ENCODE measurements at places on chromosomes 7 and 10. TPM values are rescaled to one million over a fixed set of nuclear protein-coding genes. Genes with fewer than 3 reads are reported as not detected.

DNA sequence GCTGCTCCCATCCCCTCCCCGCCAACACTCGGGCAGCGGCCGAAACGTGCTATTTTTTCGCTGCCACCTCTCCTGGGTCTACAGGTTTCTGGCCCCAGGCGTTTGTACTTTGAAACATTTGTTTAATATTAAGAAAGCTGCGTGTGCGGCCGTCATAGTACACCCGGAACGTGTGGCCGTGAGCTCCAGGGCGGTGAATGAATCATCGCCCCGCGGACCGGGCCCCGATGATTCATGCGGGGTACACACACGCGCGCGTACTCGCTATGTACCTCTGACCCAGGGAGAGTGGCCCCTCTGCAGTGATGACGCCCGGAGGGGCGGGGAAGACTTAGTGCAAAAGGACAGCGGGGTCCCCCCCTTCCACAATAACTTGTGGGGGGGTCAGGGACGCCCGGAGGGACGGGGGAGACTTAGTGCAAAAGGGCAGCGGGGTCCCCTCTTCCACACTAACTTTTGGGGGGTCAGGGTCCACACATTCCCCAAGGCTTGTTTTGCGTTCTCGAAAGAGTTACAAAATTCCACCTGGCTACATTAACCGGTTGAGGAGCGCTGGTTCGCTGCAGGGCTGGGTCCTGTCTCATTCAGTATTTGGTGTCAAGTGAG is 56.5 kb upstream of the PCGF5 start:
- H3K4me3 ChIP-seq: peak overlapping the region; percentile 81
- DNase-seq: peak; percentile 70
- H3K27me3 ChIP-seq: peaks cover 82% of the 10 kb centered on the region
- H3K4me1 ChIP-seq: peaks cover 6% of the 10 kb centered on the region
- no peaks in the 10 kb centered on the region for H3K36me3 ChIP-seq
- H3K27ac ChIP-seq: no peak overlapping the region

DNA sequence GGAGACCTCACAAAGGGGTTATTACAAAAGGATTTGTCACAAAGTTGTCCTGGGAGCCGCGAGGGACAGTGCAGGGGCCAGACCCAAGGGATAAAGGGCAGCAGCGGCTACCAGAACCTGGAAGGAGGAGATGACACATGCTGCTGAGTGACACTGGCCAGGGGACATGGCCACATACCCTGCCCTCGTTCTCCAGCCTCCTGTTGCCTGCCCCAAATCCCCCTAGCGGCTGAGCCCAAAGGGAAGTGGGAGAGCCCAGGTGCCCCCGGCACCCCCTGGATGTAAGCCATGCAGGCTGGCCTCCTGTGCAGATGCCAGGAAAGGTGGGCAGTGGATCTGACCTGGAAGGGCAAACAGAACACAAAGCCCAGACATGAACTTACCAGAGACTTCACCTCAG is 42.7 kb downstream of the C10orf143 start:
- H3K4me1 ChIP-seq: no peaks in the 10 kb centered on the region
- H3K27ac ChIP-seq: no peak overlapping the region
- H3K4me3 ChIP-seq: no peak overlapping the region
- DNase-seq: no peak

DNA sequence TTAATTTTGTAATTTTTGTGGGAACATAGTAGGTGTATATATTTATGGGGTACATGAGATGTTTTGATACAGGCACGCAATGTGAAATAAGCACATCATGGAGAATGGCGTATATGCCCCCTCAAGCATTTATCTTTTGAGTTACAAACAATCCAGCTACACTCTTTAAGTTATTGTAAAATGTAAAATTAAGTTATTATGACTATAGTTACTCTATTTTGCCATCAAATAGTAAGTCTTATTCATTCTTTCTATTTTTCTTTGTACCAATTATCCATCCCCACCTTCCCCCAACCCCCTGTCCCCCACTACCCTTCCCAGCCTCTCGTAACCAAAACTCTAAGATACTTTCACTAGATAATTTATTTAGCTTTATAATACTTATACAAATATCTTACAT is 7.8 kb upstream of the PNPLA8 start:
- H3K4me1 ChIP-seq: peaks cover 3% of the 10 kb centered on the region
- H3K36me3 ChIP-seq: no peaks in the 10 kb centered on the region
- H3K4me3 ChIP-seq: no peak overlapping the region

GRCh38 chr10:75399461-75400162 is 2.0 kb downstream of the ZNF503 start:
- peaks cover 42% of the 10 kb centered on the region for H3K27me3 ChIP-seq
- peak overlapping the region; percentile 97 for H3K4me3 ChIP-seq
- no peaks in the 10 kb centered on the region for H3K4me1 ChIP-seq
- peak; percentile 88 for DNase-seq
- peaks cover 6% of the 10 kb centered on the region for H3K36me3 ChIP-seq

GRCh38 chr7:90007831-90008230 is 146.4 kb upstream of the STEAP1 start:
- H3K4me3 ChIP-seq: no peak overlapping the region
- no peak overlapping the region for H3K27ac ChIP-seq
- no peaks in the 10 kb centered on the region for H3K27me3 ChIP-seq
- no peaks in the 10 kb centered on the region for H3K36me3 ChIP-seq

GRCh38 chr7:98958968-98959367 is 80.6 kb downstream of the TRRAP start:
- no peak for DNase-seq
- no peak overlapping the region for H3K4me3 ChIP-seq
- H3K4me1 ChIP-seq: no peaks in the 10 kb centered on the region
- H3K36me3 ChIP-seq: peaks cover 91% of the 10 kb centered on the region
- no peaks in the 10 kb centered on the region for H3K27me3 ChIP-seq

DNA sequence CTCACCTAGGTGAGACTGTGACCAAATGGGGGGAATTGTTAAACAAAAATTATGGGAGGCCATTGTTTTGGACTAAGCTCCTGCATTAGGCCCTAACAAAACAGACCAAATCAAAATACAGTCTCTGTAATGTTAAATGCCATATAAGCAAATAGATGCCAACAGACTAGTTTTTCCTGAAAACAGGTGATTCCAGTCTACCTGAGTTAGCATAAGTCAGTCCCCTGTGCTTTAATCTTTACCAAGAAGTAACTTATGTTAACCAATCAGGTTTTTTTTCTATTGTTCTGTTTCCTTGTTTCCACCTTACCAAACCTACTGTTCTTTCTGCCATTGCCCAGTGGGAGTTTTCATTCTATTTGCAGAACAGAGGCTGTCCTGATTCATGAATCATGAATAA is 48.0 kb downstream of the PDZD8 start:
- H3K27me3 ChIP-seq: no peaks in the 10 kb centered on the region
- H3K27ac ChIP-seq: no peak overlapping the region
- peaks cover 6% of the 10 kb centered on the region for H3K4me1 ChIP-seq
- no peak for DNase-seq
- no peaks in the 10 kb centered on the region for H3K36me3 ChIP-seq

DNA sequence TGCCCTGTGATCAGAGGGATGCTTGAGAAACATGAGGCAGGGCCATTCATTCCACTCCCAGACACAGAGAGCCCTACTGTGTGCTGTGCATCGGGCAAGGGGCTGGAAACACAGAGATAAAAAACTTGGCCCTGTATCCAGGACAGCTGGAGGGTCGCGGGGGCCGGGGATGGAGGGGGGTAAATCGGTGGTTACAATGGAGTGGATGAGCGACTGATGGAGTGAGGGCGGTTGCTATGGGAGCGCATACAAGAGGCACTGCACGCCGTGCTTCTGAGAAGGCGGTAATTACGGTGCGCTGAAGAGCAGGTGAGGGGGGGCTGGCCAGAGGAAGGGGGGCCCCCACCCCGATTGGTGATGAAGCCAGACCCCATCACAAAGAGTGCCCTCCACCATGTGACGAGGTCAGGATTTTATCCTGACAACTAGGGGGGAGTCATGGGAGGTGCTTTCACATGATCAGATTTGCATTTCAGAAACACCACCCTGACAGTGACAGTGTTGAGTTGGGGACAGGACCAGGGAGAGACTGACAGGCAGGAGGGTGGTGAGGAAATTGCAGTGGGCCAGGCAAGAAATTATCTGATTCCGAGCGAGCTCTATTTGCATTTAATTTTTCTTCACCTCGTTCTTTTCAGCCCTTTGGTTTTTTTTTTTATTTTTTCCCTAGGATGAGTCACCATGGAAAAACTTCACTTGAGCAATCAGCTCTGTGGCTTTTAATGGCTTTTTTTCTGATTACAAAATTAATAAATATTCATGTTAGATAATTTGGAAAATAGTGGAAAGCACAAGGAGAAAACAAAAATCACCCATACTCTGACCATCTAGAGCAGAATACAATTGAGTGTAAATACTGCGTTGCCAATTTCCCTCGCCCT is 7.8 kb downstream of the CPA5 start:
- no peaks in the 10 kb centered on the region for H3K27me3 ChIP-seq
- peak overlapping the region; percentile 79 for H3K27ac ChIP-seq
- H3K36me3 ChIP-seq: no peaks in the 10 kb centered on the region
- H3K4me3 ChIP-seq: no peak overlapping the region
- DNase-seq: peak; percentile 81

GRCh38 chr7:90916319-90916718 is 320.2 kb downstream of the CDK14 start:
- no peak overlapping the region for H3K4me3 ChIP-seq
- DNase-seq: no peak
- no peaks in the 10 kb centered on the region for H3K4me1 ChIP-seq
- H3K27ac ChIP-seq: no peak overlapping the region
- no peaks in the 10 kb centered on the region for H3K27me3 ChIP-seq

- no peak overlapping the region for H3K4me3 ChIP-seq
- H3K4me1 ChIP-seq: peaks cover 17% of the 10 kb centered on the region
- H3K27me3 ChIP-seq: peaks cover 100% of the 10 kb centered on the region
These were observed 1.7 kb upstream of the VGF start for GRCh38 chr7:101166909-101167644.

- H3K27me3 ChIP-seq: peaks cover 68% of the 10 kb centered on the region
These were observed 1048.8 kb downstream of the GATA3 start for GRCh38 chr10:9103301-9103700.

DNA sequence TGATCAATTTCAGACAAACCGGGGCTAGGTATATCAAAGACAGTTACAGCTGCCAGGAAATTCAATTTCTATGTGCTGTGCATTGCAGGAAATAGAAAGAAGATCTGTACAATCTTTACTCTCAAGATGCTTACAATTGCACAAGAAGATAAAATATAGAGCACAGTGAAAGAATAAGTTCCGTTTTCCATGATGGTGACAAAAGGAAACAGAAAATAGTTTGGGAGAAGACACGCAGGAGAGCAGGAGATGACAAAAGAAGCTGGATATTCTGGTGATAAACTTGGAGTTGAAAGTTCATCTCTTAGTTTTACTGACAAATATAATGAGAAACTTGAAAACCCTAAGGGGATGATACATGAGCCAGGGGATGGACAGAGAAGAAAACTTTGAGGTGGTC is 646.0 kb downstream of the PARD3 start:
- H3K4me3 ChIP-seq: no peak overlapping the region
- H3K36me3 ChIP-seq: no peaks in the 10 kb centered on the region
- no peaks in the 10 kb centered on the region for H3K27me3 ChIP-seq
- DNase-seq: no peak

GRCh38 chr7:2622869-2623697 is 8.7 kb upstream of the TTYH3 start:
- no peak overlapping the region for H3K4me3 ChIP-seq
- H3K36me3 ChIP-seq: no peaks in the 10 kb centered on the region
- no peaks in the 10 kb centered on the region for H3K27me3 ChIP-seq

GRCh38 chr7:32347244-32347828 is 142.8 kb downstream of the LSM5 start:
- peak; percentile 36 for DNase-seq
- no peaks in the 10 kb centered on the region for H3K4me1 ChIP-seq
- no peaks in the 10 kb centered on the region for H3K36me3 ChIP-seq
- no peak overlapping the region for H3K27ac ChIP-seq
- no peaks in the 10 kb centered on the region for H3K27me3 ChIP-seq

DNA sequence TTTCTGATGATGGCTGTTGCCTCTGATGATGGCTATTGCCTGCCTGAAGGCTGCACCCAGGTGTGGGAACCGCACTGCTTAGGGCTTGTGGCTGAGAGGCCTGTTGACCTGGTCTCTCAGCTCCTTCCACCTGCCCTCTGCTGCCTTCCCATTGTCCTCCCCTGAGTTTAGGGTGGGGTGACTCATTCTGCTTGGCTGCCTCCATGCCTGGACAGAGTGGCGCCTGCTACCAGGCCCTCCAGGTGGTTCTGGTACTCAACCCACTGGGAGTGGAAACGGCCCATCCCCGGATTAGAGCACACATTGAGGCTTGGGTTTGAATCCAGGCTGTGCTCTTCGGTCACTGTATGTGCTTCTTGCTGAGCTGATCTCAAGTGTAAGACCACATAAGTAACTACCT is 120.6 kb downstream of the SEM1 start:
- H3K4me3 ChIP-seq: no peak overlapping the region
- H3K36me3 ChIP-seq: no peaks in the 10 kb centered on the region
- H3K27me3 ChIP-seq: peaks cover 17% of the 10 kb centered on the region

DNA sequence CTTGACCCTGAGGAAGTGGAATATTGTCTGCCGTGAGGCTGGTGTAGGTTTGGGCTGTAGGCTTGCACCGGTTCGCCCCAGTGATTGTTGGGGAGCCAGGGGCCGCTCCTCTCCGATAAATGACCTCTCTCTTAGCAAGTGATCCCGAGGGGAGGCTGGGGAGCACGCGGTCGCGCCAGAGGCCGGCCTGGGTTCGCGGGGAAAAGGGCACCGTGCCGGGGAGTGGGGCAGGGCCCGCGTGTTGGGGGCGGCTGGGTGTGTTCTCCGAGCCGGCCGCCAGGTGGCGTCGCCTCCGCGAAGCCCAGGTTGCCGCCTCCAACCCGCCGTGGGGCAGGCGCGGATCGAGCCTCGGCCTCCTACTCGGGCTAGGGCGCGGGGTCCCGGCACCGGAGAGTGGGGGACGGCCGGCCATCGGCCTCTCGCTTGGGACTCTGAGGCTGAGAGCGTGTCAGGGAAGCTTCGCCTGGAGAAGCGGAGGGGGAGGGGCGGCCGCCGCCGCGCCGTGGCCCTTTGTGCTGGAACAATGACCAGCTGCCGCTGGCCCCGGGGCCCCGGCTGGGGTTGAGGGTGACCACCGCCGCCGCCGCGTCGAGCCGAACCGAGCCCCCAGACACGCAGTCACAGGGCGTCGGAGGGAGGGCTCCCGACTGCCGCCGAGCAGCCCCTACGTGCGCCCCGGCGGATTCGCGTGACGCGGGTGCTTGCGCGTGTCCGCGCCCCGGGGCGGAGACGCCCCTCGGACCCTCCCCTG is 442 bp upstream of the LZTS2 start:
- peak overlapping the region; percentile 73 for H3K4me3 ChIP-seq
- peak overlapping the region; percentile 99 for H3K27ac ChIP-seq
- peak; percentile 84 for DNase-seq
- H3K36me3 ChIP-seq: peaks cover 12% of the 10 kb centered on the region
- no peaks in the 10 kb centered on the region for H3K27me3 ChIP-seq

- H3K4me3 ChIP-seq: no peak overlapping the region
- H3K36me3 ChIP-seq: no peaks in the 10 kb centered on the region
- H3K27me3 ChIP-seq: no peaks in the 10 kb centered on the region
- H3K27ac ChIP-seq: no peak overlapping the region
- no peaks in the 10 kb centered on the region for H3K4me1 ChIP-seq
These were observed 75.2 kb upstream of the LAMB4 start for GRCh38 chr7:108205311-108205710.

GRCh38 chr10:55822096-55822495 is 539.0 kb downstream of the ZWINT start:
- no peaks in the 10 kb centered on the region for H3K4me1 ChIP-seq
- no peak overlapping the region for H3K4me3 ChIP-seq
- no peak overlapping the region for H3K27ac ChIP-seq
- DNase-seq: no peak
- H3K27me3 ChIP-seq: no peaks in the 10 kb centered on the region

- no peak overlapping the region for H3K4me3 ChIP-seq
- no peaks in the 10 kb centered on the region for H3K36me3 ChIP-seq
- peak overlapping the region; percentile 61 for H3K27ac ChIP-seq
- no peaks in the 10 kb centered on the region for H3K27me3 ChIP-seq
These were observed 53.0 kb upstream of the MAGI2 start for GRCh38 chr7:79506481-79506880.

The TBX20 gene
- total RNA-seq: 240 TPM

The LRRC17 gene
- 9.7 TPM for total RNA-seq

The IRF5 gene
- not detected for total RNA-seq

The FRMPD2 gene
- 3.0 TPM for total RNA-seq

The DGKB gene
- 0.86 TPM for total RNA-seq

The SMARCD3 gene
- 180 TPM for total RNA-seq

All from cardiac muscle cell (in vitro differentiated cells and primary cell).